Activated T-helper 2 cell treated with anti-CD3 and anti-CD28 coated beads, Interferon-gamma antibody, Interleukin-2, Interleukin-4, amounts not matched to agents 10 μg/mL and 5 μg/mL and 100 μg/mL, durations not matched to agents 14 hours and 24 hours and 36 hours (primary cell): ENCODE measurements at places on chromosomes 4 and X.

- H3K36me3 ChIP-seq, result no peaks in the 10 kb centered on the region
- H3K4me3 ChIP-seq, result no peak overlapping the region
- no peak overlapping the region for H3K27ac ChIP-seq
- H3K4me1 ChIP-seq, result no peaks in the 10 kb centered on the region
- H3K27me3 ChIP-seq, result peaks cover 4% of the 10 kb centered on the region
- DNase-seq, result no peak
Observed at GRCh38 chr4:165170819-165171218, 36.5 kb upstream of the KLHL2 start.

GRCh38 chrX:39555431-39555830 lies 542.3 kb downstream of the BCOR start:
- peaks cover 10% of the 10 kb centered on the region for H3K4me1 ChIP-seq
- DNase-seq, result no peak
- H3K36me3 ChIP-seq, result no peaks in the 10 kb centered on the region
- H3K27ac ChIP-seq, result no peak overlapping the region
- no peaks in the 10 kb centered on the region for H3K27me3 ChIP-seq

GRCh38 chr4:112120021-112120420 lies 25.2 kb upstream of the FAM241A start:
- DNase-seq, result no peak
- peak overlapping the region; percentile 91 for H3K27ac ChIP-seq
- peaks cover 15% of the 10 kb centered on the region for H3K27me3 ChIP-seq
- peaks cover 20% of the 10 kb centered on the region for H3K4me1 ChIP-seq
- peaks cover 5% of the 10 kb centered on the region for H3K36me3 ChIP-seq

DNA sequence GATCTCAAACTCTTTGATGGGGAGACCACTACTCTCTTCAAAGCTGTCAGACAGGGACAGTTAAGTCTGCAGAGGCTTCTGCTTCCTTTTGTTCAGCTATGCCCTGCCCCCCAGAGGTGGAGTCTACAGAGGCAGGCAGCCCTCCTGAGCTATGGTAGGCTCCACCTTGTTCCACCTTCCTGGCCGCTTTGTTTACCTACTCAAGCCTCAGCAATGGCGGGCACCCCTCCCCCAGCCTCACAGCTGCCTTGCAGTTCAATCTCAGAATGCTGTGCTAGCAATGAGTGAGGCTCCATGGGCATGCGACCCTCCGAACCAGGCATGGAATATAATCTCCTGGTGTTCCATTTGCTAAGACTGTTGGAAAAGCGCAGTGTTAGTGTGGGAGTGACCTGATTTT lies 42.1 kb upstream of the UGT2B10 start:
- no peaks in the 10 kb centered on the region for H3K27me3 ChIP-seq
- no peak overlapping the region for H3K27ac ChIP-seq
- DNase-seq, result no peak
- no peak overlapping the region for H3K4me3 ChIP-seq
- H3K4me1 ChIP-seq, result no peaks in the 10 kb centered on the region

DNA sequence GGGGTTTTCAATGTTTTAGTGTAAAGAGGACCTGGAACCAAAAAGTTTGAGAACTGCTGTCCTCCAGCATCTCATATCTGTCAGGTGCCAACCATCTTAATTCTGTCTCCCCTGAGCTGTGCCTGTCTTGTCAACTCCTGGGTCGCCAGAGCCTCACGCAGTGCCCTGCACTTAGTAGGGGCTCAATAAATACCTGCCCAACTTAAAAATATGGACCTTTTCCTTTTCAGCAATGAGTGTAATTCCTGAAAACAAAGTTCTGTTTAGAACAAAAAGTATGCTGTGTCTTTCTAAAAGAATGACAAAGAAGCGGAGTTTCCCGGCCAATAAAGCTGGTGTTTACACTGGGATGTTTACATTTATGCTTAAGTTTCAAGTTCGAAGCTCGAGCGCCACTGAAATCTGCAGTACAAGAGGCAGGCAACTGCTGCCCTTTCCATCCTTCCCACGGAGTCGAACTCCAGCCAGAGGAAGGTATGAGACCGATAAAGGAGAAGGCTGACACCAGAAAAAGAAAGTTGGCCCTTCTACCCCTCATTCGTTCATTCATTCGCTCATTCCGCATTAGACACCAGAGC lies 1.1 kb upstream of the HTATSF1 start:
- H3K27me3 ChIP-seq, result peaks cover 5% of the 10 kb centered on the region
- H3K4me1 ChIP-seq, result peaks cover 11% of the 10 kb centered on the region
- DNase-seq, result no peak
